ENCODE measurements at places on chromosomes 7 and 10.

GRCh38 chr10:93806903-93807302, 49.2 kb downstream of the LGI1 start:
- no peak for DNase-seq

GRCh38 chr10:120734483-120735078, 116.6 kb upstream of the WDR11 start:
- no peak for DNase-seq

GRCh38 chr10:3248526-3249306, 76.1 kb upstream of the PITRM1 start:
- no peak for DNase-seq

DNA sequence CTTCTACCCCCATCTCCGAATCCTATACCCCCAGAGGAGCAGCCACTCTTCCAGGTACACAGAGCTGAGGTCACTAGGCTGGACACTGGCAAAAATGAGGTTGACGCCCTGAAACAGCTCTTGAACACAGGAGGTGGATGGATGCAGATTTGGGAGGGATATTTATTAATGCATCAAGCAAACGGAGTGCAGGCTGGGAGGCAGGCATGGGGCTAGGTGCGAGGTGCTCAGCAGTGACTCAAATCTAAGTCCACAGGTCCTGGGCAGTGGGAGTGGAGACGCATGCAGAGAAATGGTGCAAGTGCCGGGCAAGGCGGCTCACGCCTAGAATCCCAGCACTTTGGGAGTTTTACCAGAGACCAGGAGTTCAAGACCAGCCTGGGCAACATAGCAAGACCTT, 11.0 kb downstream of the GUSB start:
- no peak for DNase-seq

DNA sequence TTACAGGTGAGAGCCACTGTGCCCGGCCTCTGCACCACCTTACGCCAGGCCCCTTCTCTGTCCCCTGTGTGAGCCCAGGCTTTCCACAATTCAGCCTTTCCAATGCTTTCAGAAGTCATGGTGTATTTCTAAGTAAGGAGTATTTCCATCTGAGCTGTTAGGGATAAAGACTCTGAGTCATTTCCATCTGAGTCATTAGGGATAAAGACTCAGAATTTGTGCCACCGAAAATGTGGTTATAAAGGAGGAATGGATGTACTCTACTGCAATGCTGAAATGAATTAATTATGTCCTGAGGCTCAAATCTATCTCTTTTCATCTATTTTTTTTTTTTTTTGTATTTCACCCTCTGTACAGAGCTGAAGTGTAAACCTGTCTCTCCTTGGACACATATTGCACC, 84.0 kb downstream of the GATA3 start:
- DNase-seq = no peak

- DNase-seq = no peak
Measured at GRCh38 chr10:17510242-17510908, 56.0 kb upstream of the ST8SIA6 start.

GRCh38 chr10:44873160-44873559, 38.0 kb upstream of the TMEM72 start:
- DNase-seq = no peak

DNA sequence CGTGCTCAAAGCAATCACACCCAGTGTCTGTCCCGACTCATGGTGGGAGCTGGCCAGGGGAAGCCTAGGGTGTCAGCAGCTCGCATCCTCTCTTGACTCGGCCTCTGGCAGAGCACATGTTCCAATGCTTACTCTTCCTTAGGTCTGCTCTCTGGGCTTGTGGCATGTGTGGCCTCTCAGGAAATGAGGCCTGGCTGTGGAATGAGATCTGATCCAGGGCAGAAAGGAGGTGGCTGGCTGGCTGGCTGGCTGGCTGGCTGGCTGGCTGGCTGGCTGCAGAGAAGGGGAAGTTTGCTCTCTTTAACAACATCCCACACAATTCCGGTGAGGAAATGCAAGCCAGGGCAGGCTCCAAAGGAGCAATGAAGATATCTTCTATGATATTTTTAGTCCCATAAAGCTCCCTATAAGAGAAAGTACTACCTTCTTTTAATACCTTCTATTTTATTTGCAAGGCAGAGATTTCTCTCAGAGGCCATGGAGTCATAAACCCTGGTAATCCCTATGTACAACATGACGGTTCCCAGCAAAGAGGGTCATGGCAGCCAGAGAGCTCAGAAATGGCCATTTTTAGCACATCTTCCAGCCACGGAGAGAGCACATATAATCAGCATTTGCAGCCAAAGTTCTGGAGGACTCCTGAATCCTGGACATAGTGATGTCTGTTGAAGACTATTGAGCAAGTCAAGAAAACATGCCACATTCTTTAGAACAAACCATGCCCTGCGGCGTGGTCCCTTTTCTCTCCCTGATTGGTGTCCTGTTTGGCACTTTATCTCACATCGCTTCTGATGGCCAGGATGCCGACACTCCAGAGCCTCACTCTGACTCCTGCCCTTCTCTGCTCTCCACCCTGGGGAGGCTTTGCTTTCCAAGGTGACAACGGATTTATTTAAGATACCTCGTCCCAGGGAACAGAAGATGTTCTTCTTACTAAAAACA, 153.7 kb downstream of the FANK1 start:
- DNase-seq = no peak

DNA sequence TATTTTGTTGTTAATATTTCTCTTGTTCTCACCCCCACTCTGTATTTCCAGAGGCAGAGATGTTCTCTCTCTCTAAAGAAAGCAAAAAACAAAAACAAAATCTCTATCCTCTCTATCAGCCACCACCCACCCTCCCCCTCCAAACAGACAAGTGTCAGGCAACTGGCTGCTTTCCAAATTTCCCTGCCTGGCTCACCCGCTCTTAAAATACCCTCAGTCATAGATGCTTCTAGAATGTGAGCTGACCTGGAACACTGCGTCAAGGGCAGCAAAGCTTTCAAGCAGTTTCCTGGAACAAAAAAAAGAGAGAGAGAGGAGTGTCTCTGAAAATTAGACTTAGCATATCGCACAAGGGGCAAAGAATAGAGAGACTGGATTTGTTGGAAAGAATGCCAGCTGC, 341.0 kb upstream of the ZMIZ1 start:
- DNase-seq = no peak

DNA sequence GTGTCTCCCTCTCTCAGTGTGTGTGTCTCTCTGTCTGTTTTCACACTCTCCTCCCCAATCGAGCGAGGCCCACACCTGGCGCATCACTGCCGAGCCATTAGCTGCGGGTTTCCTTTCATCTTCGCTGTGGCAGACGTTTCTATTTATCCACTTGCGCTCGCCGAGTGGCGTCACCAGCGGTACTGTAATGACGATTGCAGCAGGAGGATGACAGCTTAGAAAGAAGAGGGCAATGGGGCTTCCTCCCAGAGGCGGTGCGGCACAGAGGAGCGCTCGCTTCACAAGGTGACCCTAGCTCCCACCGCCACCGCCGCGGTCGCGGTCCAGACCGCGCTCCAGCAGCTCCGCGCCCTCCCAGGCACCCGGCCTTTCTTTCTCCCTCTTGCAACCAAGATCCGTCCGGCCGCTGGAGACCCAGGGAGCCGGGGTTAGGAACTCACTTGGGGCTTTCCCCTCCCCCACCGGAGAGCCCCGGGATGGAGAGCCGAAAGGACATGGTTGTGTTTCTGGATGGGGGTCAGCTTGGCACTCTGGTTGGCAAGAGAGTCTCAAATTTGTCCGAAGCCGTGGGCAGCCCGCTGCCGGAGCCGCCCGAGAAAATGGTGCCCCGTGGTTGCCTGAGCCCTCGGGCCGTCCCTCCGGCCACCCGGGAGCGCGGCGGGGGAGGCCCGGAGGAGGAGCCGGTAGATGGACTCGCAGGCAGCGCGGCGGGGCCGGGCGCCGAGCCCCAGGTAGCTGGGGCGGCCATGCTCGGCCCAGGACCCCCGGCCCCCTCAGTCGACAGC, at the start of gene EVX1:
EVX1 (plus strand) TSS at position 248 of the 785 bp plus-strand sequence; CDS start at position 477, 229 bp downstream.
- DNase-seq = no peak

DNA sequence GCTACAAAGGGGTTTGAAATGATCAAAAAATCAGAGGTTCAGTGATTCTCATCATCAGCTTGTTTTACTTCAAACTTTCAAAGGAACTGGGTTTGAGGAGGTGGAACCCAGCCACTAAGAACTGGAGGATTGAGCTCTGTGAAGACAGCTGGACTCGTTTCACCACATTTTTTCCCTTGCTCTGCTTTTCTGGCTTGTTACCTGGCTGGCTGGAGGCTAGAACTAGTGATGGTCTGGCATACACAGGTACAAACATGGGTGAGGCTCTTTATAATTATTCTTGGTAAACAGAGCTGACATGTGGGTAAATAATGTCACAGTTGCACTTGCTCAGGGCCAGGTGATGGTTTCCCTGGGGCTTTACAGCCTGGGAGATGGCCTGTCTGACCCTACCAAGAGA, 352.5 kb downstream of the FGFR2 start:
- DNase-seq = no peak

DNA sequence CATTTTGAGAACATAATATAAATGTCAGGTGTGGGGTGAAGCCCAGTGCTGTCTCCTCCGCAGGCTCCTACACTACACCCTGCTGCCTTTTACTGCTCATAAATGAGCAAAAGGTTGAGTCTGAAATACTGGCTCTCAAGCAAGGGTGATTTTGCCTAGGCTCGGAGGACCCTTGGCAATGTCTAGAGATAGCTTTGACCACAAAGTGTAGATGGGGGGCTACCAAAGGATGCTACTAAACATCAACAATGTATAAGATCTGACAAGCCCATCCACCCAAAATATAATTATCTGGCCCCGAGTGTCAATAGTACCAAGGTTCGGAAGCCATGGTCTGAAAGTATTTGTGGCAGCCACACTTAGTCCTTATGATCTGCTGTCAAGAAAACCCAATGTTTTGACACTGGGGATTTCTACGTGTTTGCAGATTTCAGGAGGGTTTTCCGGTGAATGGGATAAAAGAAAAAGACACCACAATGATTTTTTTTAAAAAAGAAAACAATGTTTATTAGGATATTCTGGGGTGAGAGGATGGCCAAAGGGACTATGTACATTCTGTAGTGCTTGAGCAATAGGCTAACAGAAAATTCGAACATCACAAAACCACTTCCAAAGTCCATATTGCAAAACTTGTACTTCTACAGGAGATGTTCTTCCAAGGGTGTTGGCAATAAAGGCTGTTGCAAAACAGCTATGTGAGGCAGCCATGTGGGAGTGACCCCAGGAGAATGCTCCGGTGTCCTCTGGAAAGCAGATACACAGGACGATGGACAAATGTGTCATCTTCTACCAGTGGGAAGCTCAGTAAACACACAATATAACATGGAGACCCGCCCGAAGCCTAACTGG, 216.3 kb downstream of the GFRA1 start:
- no peak for DNase-seq

DNA sequence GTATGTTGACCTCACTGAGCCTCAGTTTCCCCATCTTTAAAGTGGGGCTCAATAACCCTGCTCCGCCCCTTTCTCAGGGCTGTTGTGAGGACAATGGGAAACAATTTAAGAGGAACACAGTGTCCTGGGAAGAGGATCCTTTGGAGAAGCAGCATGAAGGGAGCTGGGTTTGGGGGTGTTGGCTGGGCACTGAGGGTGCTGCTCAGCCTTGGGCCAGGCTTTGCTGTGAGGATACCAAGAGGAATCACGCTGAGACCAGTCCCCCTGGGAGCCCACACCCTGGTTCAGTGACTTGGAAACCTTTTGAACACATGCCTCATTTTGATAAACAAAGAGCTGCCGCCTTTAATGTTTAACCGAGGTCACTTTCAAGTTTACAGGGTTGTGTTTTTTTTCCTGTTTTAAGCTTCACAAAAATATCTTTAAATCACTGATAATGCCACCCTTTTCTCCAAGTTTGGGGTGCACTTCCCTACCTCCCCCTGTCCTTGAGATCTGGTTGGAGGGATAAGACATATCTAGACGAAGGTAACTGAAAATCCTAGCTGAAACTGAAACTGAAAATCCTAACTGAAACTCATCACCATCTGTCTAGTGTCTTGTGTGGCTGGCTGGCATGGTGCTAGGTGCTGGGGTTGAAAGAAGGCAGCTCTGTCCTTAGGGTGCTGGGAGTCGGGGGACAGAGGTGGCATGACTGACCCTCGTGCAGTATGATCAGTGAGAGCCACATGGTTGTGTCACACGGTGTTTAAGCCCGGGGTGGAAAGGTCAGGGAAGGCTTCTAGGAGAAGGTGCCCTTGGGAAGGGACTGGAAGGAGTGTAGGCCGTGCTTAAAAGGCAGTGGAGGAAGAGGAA, 27.7 kb downstream of the ZNF775 start:
- DNase-seq = no peak

- no peak for DNase-seq
Measured at GRCh38 chr7:129740574-129741410, 129.3 kb downstream of the NRF1 start.
